Stimulated activated CD8-positive, alpha-beta memory T cell treated with anti-CD3 and anti-CD28 coated beads, Interleukin-4, amount 100 ng/mL, for 1 hour (primary cell): ENCODE measurements at places on chromosomes 6 and 20.

GRCh38 chr6:139308286-139308916, 16.6 kb upstream of the TXLNB start:
- no peak for DNase-seq

GRCh38 chr6:52330470-52330869, 31.5 kb upstream of the PAQR8 start:
- DNase-seq: no peak

- DNase-seq: no peak
Observed at GRCh38 chr20:46850416-46850815, 44.2 kb upstream of the EYA2 start.

DNA sequence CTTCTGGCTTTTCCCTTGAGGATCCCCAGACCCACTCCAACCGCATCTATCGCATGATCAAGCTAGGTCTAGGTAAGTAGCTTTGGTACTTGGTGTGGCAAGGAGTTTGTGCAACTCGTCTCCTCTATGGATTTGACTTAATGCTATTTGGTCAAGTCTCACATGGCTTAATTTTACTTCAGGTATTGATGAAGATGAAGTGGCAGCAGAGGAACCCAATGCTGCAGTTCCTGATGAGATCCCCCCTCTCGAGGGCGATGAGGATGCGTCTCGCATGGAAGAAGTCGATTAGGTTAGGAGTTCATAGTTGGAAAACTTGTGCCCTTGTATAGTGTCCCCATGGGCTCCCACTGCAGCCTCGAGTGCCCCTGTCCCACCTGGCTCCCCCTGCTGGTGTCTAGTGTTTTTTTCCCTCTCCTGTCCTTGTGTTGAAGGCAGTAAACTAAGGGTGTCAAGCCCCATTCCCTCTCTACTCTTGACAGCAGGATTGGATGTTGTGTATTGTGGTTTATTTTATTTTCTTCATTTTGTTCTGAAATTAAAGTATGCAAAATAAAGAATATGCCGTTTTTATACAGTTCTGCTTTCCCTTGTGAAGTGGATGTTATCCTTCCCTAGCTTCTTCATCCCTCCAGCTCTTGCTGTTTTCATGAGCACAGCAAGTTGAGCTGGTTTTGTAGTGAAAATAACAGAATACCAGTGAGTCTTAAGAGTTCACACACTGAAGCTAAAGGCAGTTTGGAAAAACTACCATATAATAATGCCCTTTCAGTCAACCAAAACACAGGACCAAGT, 3.8 kb downstream of the SLC35B2 start:
- DNase-seq: no peak

DNA sequence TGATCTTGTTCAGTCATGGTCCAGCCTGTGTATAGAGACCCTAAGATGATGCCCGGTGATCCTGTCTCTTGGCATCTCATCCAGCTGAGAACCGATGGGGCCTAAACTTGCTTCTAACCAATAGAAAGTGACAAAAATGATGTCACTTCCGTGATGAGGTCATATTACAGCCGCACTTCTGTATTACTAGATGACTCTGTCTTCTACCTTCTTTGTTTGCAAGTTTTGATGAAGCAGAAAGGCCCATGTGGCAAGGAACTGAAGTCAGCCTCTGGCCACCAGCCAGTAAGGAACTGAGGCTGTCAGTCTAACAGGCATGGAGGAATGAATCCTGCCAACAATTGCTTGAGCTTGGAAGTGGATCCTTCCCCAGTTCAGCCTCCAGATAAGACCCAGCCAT, 32.8 kb upstream of the HLA-C start:
- no peak for DNase-seq

DNA sequence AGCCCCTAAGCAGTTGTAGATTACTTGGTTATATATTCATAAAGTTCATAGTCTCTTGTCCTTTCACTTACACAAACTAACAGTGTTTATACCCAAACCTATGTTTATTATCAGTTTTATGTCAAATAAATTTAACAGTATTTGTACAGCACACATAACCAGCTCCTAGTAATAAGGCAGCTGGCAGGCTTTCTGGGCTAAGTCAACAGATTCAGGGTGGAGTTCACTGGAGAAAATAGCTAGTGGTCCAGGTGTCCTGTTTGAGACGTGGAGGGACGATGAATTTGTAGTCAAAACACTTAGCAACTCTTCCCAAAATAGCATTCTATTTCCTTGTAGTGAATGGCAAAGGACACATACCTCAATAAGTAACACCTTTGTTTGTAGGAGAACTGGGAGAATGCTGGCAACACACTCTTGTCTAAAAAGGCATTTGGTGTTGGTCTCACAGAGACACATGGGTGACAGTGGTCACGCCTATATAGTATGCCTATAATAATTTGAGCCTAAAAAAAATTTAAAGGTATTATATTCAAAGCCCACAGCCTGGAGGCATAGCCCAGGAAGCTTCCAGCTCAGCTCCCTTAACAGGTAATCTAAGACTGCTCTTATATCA, 156.4 kb upstream of the CARMIL1 start:
- no peak for DNase-seq

GRCh38 chr6:133595111-133595761, 293.7 kb upstream of the TCF21 start:
- no peak for DNase-seq

DNA sequence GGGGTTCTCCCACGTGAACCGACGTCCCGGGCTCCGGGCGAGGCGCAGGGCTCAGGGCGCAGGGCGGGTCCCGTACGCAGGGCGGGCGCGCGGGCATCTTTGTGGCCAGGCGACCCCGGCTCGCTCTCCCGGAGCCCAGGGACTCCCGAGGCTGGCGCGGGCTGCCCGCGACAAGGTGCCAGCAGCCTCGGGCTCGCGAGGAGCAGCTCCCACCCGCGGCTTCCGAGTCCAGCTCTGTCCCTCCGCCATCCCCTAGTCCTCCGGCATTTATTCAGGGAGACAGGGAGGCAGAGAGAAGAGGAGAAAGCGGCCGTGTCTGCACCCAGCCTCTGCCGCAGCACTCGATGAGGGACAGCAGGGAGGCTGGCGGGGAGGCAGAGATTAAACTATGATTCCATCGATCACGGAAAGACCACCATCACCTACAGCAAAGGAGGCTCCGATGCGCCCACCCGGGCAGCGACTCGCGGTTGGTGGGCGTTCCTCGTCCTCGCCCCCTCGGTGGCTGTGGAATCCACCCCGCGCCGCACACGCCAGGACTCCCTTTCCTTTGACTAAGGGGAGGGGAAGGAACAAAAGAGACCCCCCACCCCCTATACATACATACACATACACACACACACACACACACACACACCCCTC, 1.1 kb downstream of the RGS17 start:
- DNase-seq: no peak

GRCh38 chr6:167575158-167575696, 250.3 kb downstream of the TTLL2 start:
- no peak for DNase-seq

GRCh38 chr6:29603930-29604329, 19.0 kb downstream of the OR2H2 start:
- DNase-seq: no peak

- DNase-seq: no peak
Observed at GRCh38 chr20:51801122-51801822, 1.0 kb downstream of the SALL4 start.

DNA sequence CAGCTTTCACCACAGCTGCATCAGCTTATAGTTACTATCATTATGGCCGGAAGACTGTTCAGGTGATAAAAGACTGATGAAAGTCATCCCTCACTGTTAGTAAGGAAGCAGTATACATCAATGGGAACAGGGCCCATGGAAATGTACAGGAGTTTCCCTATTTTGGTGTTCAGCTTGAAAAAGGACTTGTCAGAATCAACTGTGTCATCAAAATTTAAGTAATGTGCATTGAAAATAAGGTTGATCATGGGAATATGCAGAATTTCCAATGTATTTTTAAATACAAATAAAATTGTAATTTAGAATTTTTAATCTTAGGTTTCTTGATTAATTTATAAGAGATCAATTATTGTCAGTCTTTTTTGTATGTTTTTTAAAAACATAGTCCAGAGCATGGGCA, 16.8 kb downstream of the LRRN4 start:
- DNase-seq: no peak

DNA sequence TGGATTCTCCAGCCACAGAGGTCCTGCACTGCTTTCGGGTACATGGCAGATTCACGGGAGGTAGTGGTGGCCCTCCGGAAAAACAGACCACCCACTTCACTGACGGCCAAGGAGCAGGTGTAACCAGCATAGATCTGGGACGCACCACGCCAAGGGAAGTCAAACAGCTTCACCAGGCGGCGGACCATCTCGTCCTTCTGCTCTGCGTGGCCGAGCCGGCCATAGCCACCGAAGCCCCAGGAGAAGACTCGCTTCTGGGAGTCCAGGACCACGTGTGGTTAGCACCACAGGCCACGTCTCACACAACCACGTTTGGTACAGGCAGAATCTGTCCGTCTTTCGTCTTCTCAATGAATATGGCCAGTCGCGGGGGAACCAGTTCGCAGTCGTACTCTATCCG, 184.8 kb upstream of the COL21A1 start:
- DNase-seq: no peak

DNA sequence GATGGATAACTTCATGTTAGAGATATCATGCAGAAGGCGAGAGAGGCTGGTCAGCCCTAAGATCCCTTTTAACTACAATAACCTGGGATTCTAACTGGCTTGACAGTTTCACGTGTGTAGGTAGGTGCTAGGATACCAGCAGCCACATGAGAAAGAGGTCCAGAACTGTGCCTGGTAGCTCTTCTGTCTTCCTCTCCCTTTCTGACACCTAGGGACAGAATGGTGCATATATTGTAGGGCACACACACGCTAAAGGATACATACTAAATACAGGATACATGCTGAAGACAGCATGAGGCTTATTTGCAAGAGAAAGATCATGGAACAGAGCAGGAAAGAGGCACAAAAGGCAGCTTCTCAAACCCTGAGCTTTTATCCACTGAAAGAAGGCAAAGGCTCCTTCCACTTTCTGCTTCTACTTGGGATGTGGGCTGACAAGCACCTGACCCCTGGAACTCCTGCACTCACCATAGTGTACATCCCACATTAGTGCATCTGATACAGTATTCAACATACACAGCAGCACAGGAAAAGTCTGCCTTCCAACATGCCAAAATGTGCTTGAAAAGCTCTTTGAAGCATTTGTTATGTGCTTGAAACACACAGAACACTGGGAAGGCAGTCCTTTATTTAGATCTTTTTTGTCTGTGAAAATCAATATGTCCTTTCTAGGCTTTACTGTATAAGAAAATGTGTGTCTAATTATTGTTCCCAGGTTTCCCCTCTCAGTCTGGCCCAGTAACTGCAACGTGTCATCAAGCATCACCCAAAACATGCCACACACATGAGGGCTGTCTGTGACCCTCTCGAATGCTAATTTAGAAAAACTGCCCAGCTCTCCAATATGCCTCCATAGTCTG, 3.2 kb downstream of the SLC22A23 start:
- no peak for DNase-seq

DNA sequence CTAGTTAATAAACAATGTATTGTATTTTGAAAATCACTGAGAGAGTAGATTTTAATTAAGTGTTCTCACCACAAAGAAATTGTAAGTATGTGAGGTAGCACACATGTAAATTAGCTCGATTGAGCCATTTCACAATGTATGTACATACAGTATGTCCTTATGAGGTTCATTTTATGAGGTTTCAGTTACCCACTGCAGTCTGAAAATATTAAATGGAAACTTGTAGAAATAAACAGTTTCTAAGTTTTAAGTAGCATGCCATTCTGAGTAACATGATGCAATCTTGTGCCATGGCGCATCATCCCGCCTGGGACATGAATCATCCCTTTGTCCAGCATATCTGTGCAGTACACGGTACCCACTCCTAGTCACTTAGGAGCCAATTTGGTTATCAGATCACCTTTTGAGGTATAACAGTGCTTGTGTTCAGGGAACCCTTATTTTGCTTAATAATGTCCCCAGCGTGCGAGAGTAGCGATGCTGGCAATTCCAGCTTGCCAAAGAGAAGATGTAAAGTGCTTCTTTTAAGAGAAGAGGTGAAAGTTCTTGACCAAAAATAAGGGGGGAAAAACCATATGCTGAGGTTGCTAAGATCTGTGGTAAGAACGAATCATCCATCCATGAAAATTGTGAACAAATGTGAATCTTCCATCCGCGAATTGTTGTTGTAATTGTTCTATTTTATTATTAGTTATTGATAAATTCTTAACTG, 64.7 kb downstream of the KCNS1 start:
- DNase-seq: no peak

DNA sequence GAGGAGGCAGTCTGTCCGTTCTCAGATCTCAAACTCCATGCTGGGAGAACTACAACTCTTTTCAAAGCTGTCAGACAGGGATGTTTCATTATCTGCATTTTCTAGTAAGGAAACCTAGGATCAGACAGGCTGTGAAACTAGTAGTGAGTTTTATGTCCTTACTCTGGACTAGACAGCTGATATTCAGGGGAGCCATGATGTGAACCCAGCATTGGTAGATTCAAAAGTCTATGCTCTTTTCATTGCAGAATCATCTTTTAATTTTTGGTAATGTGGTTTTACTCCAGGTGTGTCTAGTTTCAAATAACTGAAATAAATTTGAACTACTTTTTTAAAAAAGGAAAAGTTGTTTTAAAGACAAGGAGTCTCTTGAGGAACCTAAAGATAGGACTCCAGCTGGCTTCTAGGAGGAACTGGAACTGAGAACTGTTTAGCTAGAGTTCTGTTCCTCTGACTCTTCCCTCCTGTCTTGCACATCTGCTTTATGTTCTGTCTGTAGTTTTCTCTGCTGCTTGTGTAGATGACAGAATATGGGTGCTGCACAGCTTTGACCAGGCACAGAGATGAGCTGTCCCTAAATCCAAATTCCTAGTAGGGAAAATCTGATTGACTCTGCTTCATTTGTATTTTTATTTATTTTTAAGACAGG, 27.8 kb upstream of the RNF144B start:
- DNase-seq: no peak

- DNase-seq: no peak
Observed at GRCh38 chr6:132365281-132365907, 35.9 kb downstream of the MOXD1 start.

GRCh38 chr6:151436802-151437201, 15.1 kb downstream of the RMND1 start:
- DNase-seq: no peak

DNA sequence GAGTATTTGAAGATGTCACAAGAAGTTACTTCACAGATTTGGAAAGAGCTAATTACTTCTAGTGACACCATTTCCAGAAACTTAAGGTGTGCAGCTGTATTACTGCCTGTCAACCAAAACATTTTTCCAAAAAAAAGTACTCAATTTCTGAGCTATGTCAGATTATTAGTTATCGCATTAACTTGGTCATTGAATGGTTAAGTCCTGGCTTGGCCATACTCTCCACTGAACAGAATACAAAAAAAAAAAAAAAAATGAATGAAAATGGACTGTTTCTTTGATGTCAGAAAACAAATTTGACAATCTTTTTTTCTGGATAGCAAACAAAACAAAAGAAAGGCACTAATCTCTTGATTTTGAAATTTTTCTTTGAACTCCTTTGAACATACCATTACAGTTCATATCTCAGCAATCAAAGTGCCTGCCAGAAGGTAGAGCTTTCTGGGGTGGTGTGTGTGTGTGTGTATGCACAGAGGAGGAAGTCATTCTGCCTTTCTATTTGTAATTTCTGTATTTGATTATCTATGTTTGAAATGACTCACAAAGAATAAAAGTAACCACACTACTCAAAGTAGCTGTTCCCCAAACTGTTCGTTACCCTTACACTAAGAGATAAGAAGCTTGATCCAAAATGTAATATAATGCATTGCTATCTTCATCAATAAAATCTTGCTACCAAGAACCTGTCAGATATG, 210.8 kb upstream of the FUT9 start:
- DNase-seq: no peak

- DNase-seq: no peak
Observed at GRCh38 chr6:165632194-165632593, 30.8 kb downstream of the PDE10A start.

GRCh38 chr6:46015119-46015968, at the start of gene CLIC5:
CLIC5 (minus strand) TSS chr6:46015860; CDS start chr6:46015542, 318 bp downstream.
- DNase-seq: no peak

GRCh38 chr20:59204165-59204894, 40.7 kb downstream of the ZNF831 start:
- no peak for DNase-seq
